CD4-positive, alpha-beta T cell treated with Interleukin-17A for 4 hours (primary cell): ENCODE measurements at places on chromosomes 4 and X.

GRCh38 chr4:1981251-1982058 is 27.3 kb downstream of the NELFA start:
- DNase-seq: no peak

DNA sequence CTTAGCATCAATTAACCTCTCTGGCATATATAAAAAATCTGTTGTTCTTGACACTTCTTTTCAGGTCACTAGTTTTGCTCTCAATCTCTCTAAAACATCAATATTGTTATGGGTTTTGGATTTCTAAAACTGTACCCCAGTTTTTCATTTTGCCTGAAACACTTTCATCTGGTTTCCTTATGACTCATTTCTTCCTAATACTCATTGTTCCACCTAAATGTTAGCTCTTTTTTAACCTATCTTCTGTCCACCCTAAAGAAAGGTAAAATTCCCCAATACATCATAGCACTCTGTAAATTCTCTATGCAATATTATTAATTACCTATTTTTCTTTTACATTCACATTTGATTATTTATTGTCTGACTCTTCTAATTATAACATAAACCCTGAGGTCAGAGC is 575.5 kb upstream of the NDST4 start:
- no peak for DNase-seq

DNA sequence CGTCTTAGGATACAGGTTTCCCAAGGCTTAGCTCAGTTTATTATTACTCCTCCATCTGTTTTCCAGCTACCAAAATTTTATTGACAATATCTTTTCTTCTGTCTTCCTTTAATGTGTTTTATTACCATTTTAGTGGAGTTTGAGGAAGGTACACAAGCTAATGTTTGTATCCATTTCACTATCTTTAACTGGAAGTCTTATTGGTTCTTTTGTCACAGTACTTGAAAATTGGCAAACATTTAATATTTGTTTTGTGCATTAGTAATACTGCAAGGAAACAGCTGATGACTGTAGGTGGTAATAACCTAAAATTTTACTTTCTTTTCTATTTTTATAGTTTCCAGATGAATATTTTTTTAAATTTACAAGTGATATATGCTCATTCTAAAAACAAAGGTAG is 9.3 kb upstream of the ARL9 start:
- no peak for DNase-seq

DNA sequence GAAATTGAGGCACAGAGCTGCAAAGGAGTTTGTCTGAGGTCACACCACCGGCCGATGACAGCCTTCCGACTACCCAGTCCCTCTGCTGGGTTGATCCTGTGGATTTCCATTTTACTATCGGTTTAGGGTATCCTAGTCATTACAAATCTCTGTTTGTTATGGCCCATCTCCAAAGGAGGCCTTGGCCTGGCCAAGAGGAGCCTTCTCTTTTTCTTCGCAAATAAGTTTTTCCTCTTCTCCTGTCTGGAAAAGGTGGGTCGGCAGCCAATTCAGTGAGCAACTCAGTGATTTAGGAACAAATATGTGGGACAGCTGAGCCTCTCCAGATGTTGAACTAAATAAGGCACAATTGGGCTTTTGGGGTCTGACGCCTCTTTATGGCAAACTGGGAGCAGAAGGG is 169.2 kb upstream of the RBPJ start:
- DNase-seq: no peak
